Stimulated activated CD8-positive, alpha-beta memory T cell treated with anti-CD3 and anti-CD28 coated beads, Interleukin-2, amount 100 ng/mL, for 48 hours (primary cell): ENCODE measurements at places on chromosomes 13 and 19.

DNA sequence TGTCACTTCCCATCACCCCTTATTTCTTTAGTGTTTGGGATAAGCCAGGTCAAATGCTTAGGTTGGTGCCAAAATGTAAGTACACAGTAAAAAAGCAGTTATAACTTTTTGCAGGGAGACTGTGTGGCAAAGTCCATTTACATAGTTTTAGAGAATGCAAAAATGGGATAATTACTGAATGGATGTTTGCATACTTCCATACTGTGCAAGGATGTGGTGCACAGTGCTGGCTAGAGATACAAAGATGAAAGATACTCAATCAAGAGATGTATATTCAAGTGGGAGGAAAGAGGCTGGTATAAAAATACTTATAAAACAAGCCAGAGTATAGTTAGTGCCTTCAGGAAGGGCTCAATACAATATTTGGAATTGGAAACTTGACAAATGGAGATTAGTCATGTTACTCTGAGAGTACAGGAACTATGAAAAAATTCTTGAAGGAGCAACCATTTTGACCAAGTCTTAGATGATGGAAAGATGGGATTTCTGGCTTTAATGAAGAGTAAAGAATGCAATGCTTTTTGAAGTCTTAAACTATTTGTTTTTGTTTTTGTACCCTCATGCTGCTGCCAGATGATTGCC, 8.0 kb downstream of the PDS5B start:
- no peak for DNase-seq

DNA sequence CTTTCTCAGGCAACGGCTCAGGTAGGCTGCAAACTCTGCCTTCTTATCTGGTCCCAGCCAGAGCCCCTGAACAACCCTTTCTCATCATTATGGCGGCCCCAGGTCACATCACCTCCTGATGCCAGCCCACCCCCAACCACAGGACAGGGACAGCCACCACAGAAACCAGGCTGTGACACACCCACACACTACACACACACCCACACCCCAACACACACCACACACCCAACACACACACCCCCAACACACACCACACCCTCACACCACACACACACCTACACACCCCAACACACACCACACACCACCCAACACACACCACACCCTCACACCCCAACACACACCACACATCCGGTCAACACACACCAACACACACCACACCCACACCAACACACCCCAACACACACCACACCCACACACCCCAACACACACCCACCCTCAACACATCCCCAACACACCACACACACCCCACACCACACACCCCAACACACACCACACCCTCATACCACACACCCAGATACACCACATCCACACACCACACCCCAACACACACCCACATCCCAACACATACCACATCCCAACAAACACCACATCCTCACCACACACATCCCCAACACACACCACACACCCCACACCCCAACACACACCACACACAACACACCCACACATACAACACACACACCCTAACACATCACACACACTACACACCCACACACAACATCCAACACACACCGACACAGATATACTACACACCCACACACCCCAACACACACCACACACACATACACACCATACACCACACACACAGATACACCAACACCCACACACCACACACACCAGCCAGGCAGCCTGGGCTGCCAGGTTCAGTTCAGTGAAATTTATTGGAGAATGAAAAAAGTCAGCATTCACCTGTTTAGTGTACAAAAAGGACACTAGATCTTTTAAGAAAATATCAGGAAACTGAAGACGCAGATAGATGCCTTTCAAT, 4.2 kb upstream of the ISYNA1 start:
- no peak for DNase-seq

GRCh38 chr19:31350693-31351055, 1.4 kb upstream of the TSHZ3 start:
- no peak for DNase-seq

GRCh38 chr19:39813264-39813993, 20.5 kb downstream of the DYRK1B start:
- no peak for DNase-seq

GRCh38 chr13:29674532-29674931, 79.0 kb upstream of the SLC7A1 start:
- DNase-seq, result no peak

- DNase-seq, result no peak
Measured at GRCh38 chr13:23789576-23790346, 99.4 kb downstream of the MIPEP start.

GRCh38 chr13:75145927-75146326, 336.0 kb downstream of the TBC1D4 start:
- no peak for DNase-seq

GRCh38 chr13:31986676-31987470, 44.7 kb upstream of the FRY start:
- no peak for DNase-seq

DNA sequence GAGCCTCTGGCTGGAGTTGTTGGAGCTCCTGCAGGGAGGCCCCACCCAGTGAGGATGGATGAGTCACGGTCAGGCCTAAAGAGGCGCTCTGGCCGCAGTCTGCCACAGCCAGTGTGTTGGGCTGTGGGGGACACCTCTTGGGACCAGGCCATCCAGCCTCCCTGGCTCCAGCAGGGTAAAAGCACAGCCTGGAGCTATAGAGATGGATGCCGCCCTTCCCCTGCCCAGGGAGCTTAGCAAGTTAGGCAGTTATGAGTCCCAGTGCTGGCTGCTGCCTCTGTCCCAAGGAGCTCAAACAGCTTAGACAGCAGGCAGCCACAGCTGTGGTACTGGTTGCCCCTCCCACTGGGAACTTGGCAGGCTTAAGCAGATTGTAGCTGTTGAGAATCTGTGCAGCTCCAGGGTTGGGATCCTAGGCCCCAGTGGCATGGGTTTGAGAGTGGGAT, 100.9 kb downstream of the NDFIP2 start:
- DNase-seq, result no peak

DNA sequence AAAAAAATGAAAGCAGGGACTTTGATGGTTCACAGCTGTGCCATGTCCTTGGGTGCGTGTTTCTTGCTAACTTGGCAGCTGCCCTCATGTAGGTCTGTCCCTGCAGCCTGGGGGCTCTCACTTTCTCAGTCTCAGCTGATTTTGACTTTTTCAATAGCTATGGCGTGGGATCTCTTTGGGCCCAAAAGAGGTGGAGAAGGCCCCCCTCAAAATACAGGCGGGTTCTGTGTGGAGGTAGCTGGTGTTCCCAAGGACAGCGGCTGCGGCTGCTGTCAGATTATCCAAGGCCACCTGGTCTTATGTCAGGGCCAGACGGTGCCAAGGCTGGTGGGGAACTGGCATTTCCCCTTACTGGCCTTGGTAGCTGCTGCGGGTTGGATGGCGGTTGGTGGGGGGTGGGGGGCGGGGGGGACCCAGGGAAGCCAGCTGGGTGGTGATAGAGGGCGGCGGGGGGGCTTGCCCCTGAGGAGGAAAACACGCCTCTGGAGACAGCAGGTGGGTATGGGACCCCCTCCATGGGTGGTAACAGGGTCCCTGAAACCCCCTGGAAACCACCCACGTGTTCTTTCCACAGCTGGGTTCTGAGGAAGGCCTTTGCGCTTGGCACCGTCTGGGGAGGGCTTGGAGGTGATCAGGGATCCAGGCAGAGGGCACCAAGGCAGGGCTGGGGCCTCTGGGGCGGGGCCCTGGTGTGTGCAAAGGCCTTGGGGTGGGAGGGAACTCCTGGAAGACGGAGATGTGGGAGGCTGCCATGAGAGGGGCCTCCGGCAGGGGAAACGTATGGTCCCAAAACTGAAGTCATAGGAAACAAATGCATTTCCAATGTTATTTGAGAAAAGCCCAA, 4.1 kb downstream of the TIMM13 start:
- DNase-seq, result no peak

DNA sequence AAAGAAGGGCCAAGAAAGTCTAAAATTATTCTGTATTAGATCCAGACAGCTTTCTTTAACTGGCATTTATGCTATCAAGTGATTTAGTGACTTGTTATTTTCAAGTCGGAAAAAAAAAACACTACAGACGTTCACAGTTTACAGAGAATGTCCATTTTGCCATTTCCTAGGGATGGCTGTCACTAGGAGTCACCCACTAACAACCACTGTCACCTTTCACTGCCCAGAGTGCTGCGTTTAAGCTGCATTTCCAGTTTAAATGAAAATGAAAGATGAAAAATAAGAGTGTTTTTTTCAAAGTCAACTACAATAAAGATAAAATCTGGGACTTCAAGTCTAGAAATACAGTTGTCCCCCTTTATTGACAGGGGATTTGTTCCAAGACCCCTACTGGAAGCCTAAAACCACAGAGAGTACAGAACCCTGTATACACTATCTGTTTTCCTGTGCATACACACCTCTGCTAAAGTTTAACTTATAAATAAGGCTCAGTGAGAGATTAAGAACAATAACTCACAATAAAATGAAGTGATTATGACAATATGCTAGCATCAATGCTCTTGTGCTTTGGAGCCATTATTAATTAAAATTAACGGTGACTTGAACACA, 112.5 kb downstream of the SACS start:
- no peak for DNase-seq

GRCh38 chr13:84362777-84363176, 480.5 kb upstream of the SLITRK1 start:
- DNase-seq, result no peak

- no peak for DNase-seq
Measured at GRCh38 chr19:38115271-38115802, 108.7 kb downstream of the DPF1 start.

GRCh38 chr19:47506459-47506858, 8.4 kb downstream of the NAPA start:
- DNase-seq, result no peak

GRCh38 chr13:80873589-80873988, 532.7 kb upstream of the SPRY2 start:
- DNase-seq, result no peak

- DNase-seq, result no peak
Measured at GRCh38 chr13:81596224-81596753, 1255.4 kb upstream of the SPRY2 start.

DNA sequence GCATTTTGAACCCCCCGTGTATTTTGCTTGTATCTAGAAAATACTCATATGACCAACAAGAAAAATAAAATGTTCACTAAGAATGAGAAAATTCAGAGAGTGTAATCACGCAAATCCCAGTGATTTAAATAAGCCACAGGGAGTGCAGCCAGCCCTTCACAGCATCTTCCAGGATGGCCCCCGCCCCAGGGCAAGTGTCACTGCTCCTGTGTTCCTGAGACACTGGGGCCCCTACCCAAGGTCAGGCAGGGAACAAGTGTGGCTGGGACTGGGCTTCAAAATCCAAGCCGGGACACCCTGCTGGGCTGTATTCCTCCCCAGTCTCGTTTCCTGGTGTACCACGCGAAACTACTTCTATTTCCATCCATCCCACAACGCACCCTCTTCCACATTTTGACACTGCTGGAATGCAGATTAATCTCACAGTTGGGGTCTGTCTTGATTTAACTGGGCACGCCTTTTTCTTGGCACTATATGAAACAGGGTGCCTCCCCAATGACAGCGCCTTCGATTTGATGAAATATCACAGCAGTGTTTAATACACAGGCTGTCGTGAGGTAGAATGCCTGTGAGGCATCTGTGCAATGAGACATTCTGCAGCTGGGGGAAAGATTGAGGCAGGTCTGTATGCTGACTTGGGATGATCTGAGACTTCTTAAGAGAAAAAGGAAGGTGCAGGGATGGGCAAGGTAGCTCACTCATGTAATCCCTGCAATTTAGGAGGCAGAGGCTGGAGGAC, 18.3 kb upstream of the CCNP start:
- DNase-seq, result no peak

DNA sequence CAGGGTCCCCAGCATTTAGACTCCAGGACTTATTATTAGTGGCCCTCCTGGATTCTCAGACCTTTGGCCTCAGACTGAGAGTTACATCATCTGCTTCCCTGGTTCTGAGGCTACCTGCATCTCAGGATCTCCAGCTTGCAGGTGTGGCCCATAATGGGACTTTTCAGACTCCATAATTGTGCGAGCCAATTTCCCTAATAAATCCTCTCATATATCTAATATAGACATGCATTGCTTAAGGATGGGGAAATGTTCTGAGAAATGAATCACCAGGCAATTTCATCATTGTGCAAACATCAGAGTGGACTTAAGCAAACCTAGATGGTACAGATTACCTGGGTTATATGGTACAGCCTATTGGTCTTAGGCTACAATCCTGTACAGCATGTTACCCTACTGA, 116.5 kb upstream of the FBXL3 start:
- no peak for DNase-seq

DNA sequence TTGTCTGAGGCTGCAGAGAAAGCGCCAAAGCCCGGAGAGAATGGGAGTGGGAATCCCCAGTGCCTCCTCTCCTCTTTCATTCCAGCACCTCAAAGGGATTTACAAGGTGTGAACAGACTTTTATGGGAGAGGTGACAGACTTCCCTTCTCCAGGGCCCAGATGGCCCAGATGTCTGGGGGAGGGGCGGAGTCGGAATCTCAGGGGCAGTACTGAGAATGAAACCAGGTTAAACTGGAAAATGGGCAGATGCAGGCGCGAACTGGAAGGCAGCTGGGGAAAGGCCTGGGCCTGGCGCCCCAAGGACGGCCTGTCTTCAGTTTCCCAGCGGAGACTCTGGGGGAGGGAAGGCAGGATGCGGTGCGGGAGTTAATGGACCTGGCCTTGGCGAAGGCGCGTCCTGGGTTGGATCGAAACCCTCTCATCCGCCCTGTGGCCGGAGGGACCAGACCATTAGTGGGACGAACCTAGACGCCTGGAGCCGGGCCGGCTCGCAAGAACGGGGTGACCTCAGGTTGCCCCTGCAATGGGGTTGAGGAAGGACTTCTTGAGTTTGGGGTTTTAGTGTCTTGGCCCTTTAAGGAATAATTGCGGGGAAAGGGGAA, 592 bp upstream of the TRIP10 start:
- DNase-seq, result no peak

- DNase-seq, result no peak
Measured at GRCh38 chr19:9823816-9824215, 3.9 kb upstream of the UBL5 start.

- DNase-seq, result no peak
Measured at GRCh38 chr13:33550276-33550675, 264.7 kb upstream of the STARD13 start.

DNA sequence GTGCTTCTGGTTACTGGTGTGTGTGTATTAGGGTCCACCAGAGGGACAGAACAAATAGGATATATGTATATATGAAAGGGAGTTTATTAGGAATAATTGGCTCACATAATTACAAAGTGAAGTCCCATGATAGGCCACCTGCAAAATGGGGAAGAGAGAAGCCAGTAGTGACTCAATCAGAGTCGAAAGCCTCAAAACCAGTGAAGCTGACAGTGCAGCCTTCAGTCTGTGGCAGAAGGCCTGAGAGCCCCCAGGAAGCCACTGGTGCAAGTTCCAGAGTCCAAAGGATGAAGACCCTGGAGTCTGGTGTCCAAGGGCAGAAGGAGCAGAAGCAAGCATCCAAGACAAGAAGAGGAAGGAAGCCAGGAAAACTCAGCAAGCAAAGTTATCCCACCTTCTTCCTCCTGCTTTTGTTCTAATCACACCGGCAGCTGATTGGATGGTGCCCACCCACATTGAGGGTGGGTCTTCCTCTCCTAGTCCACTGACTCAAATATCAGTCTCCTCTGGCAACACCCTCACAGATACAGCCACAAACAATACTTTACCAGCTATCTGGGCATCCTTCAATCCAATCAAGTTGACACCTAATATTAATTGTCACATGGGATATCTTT, 21.7 kb upstream of the SCEL start:
- no peak for DNase-seq
